Activated CD8-positive, alpha-beta memory T cell treated with anti-CD3 and anti-CD28 coated beads, Interleukin-2, amount 50 U/mL, for 48 hours (primary cell): ENCODE measurements at places on chromosomes 2 and 18.

DNA sequence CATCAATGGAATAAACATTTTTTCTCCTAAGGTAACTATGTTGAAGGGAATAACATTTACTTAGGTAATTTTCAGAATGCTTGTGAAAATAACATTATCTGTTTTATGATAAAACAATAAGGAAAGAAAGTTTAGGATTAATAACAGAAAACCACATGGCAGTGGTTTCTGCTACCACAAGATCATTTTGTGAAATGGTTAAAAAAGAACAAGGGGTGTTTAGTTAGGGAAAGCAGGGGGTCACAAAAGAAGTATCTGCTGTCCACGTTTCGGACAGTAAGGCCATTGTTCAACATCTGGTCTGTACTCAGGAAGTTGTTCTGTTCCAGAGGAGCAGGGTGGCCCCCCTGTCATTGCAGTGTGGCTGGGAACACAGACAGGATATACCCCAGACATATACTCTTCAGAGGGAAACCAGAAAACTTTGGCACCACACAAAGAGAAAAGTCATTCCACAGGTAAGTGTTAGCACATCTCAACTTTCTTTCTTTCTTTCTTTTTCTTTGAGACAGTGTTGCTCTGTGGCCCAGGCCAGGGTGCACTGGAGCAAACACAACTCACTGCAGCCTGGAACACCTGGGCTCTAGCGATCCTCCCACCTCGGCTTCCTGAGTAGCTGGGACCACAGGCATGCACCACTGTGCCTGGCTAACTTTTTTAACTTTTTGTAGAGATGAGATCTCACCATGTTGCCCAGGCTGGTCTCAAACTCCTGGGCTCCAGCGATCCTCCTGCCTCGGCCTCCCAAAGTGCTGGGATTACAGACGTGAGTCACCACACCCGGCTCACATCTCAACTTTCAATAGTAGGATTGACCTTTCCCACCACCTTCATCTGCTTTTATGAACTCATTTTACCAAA, 14.8 kb upstream of the ARL5A start:
- no peak for DNase-seq

DNA sequence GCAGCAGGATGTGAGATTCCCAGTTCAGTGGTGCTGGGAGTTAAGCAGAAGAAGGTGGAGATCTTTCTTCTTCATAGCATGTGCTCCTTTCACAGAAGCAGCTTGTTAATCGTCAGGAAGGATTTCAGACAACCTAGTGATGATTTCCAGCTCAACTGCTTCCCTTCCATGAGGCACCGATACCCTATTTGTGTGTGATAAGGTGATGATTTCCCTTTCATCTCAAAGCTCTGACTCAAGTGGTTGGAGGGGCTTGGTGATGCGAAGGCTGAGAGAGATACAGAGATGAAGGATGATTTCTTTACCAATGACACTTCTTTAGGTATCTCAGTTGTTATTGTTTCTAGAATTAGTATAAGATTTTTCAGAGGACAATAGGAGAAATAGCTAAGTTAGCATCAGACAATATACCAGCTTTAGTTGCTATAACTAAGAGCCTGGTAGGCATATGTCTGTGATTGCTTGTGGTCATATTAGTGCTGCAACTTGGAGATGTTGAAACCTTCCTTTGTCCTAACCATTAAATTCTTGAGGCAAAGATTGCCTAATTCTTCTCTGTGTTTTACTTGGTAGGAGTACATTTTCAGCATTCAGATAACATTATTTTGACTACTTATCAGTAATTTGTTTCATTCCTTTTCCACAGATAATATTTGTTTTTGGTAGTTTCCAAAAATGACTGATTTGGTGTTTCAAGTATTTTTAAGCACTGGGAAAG, 111.3 kb downstream of the PLCL1 start:
- no peak for DNase-seq

GRCh38 chr2:102010902-102011301, 19.1 kb downstream of the IL1R2 start:
- DNase-seq = no peak

- DNase-seq = no peak
These were observed 182.0 kb downstream of the TCF4 start for GRCh38 chr18:55405893-55406406.

DNA sequence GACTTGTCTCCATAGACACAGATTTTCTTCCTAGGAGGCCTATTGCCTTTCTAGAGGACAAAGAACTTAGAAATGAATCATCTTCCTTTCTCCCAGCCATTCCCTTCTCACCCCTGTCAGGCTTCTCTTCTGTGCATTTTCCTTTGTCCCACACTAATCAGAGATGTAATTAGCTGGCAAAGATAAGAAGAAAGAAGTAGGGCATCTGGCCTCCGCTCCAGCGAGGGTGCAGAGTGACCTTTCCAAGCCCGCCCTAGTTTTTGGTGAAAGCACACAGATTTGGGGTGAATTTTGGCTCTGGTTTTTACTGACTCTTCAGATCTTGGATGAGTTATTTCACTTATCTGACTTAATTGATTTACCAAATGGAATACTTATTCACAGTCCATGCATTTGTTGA, 626.5 kb downstream of the ZEB2 start:
- DNase-seq = no peak

- DNase-seq = no peak
These were observed 332 bp upstream of the PDCD1 start for GRCh38 chr2:241859017-241859435.

- no peak for DNase-seq
These were observed 177.9 kb downstream of the ANTXR1 start for GRCh38 chr2:69190743-69191404.

GRCh38 chr2:47497843-47498460, 95.0 kb downstream of the MSH2 start:
- no peak for DNase-seq

GRCh38 chr2:149021761-149022160, 16.7 kb upstream of the LYPD6B start:
- no peak for DNase-seq

- no peak for DNase-seq
These were observed 359.8 kb upstream of the SALL3 start for GRCh38 chr18:78619854-78620253.

DNA sequence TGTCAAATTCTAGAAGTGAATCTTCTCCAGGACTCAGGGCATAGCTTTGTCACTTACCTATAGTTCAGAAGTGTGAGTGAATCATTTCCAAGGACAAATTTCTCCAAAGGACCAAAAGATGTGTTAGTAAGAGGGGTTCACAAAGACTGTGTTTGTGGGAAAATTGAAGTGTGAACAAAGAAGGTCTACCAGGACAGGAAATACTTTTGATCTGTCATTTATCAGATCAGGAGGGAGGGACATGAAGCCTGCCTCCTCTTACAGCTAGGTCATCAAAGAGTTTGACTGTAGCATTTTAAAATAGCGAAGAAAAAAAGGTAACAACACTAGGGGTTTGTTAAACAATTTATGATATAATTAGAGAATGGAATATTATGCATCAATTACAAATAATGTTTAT, 2.0 kb upstream of the CD28 start:
- no peak for DNase-seq

GRCh38 chr2:168096158-168096557, 151.2 kb downstream of the STK39 start:
- DNase-seq = no peak

GRCh38 chr2:241673189-241673663, 13.4 kb downstream of the DTYMK start:
- no peak for DNase-seq

DNA sequence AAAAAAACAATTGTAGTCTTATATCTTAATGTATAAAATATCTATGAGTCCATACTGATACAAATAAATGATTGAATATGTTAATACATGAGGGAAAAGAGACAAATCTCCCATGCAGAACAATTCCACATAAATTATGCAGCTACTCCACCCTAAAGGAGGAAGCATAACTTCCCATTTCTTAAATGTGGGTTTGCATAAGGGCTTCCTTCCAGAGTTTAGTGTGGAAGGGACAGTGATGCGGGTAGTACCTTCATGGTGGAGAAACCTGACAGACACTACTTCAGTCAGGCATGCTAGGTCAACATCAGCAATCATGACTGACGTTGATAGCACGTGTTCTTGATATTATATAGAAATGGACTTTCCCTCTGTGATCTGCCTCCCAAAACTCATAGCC, 146.9 kb upstream of the STON1 start:
- DNase-seq = no peak

DNA sequence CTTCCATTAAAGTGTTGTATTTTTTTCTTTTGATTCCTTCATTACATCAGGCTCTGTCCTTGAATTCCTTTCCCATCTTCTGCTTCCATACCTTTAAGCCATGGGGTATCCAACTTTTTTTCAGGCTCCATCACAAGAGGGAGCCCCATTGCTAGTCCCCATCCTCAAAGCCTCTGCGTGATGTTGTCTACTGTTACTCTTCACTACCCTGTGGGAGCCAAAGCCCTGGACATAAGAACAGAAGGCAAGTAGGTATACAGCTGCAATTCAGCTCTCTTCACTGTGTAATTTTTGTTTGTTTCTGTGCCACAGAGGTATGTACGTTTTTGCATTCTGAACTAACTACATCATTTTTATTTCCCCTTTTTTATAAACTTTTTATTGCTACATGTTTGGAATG, 36.6 kb upstream of the CCNYL1 start:
- no peak for DNase-seq

DNA sequence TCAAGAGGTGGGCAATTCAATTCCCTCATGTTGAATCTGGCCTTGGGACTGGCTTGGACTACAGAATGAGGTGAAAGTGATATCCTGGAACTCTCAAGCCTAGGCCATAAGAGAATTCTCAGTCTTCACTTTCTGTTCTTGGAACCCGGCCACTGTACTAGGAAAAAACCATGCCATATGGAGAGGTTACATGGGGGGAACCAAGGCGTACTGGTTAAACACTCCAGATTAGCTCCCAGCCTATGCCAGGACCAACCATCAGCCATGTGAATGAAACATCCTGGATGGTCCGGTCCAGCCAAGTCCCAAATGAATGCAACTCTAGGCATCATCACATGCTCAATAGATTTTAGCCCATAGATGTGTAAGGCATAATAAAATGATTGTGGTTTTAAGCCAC, 56.4 kb downstream of the ZNF385B start:
- no peak for DNase-seq

GRCh38 chr18:55419947-55420664, 167.9 kb downstream of the TCF4 start:
- no peak for DNase-seq

DNA sequence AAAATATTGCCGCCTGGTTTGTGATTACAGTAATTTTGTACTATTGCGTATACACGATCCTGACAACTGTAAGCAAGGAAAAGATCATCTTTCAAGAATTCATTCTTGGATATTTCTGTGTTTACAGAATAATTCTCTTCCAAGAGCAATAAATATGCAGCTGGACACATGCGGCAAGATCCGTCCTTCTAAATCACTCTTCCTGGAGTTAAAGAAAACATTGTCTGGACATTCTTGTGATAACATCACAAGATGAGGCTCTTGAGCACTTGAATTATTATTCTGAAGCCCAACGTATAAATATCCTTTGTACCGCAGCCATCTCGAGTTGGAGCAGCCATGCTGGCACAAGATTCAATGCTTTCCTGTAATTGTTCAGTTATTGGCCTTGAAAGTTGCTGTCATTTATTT, 9.9 kb downstream of the FHL2 start:
- DNase-seq = no peak

DNA sequence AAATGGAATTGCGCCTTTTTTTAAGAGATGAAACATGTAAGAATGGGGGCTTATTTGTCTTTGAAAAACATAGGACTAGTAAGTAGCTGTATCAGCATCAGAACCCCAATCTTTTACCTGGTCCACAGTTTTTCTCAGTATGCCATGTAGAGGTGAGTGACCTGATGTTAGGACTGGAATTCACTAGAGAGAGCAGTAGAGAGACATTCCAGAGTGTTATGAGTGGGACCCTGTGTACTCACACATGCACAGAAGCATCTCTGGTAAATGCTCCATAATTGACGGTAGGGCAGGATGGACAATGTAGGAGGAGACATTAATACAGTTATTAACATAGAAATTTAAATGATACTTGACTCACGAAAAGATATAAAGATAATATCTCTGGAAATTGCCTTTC, 1.4 kb upstream of the GALNT13 start:
- no peak for DNase-seq

- DNase-seq = no peak
These were observed 276.9 kb downstream of the CAMKMT start for GRCh38 chr2:44638649-44639048.

DNA sequence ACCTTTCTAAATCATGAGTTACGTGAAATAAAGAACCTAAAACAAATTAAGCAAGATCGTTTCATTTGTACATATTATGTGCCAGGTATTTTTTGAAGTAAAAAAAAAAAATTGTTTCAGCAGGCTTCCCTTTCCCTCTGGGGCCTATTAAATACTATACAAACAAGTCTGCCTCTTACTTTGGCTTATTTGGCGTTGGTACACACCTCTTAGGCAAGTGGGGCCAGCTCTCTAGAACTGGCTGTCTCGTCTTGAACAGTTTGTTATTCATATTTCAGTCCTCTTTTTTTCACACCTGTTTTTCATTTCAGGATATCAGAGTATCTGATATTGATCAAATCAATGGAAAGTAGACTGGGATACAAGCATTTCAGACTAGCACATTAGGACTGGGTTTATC, 27.4 kb upstream of the PPP3R1 start:
- no peak for DNase-seq

GRCh38 chr2:66013456-66013855, 421.5 kb upstream of the MEIS1 start:
- DNase-seq = no peak

DNA sequence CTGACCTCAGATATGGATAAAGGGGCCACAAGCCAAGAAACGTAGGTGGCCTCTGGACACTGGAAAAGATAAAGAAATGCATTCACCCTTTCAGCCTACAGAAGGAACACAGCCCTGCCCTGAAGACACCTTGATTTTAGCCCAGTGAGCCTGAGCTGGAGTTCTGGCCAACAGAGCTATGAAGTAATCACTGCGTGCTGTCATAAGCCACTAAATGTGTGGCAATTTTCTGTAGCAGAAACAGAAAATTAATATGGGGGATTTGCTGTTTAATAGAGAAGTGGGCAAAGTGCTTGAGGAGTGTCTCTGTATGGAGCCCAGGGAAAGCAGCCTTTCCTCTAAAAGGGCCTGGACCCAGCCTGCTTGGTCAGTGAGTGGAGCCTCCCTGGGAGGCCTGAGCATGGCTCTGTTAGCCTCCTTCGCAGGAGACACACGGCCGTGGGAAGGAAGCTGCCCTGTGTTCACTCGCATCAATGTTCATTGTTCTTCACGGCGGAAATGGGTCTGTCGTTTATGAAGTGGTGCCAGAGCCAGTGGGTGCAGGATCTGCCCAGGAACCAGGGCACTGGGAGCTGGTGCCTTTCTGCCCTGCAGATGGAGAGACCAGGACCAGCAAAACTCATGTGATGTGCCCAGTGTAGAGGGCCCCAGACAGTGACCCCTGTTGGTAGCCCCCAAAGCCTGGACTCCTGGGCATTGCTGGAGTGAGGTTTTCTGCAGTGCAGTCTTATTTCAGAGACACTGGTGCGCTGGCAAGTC, 268.9 kb downstream of the NDUFA10 start:
- no peak for DNase-seq

GRCh38 chr2:124024561-124025170, 421 bp upstream of the CNTNAP5 start:
- no peak for DNase-seq
